ENCODE measurements at places on chromosomes 12 and 14. TPM values are rescaled to one million over a fixed set of nuclear protein-coding genes. Genes with fewer than 3 reads are reported as not detected.

Gene PPHLN1
- total RNA-seq = 81.6 TPM

Gene TAS2R20
- total RNA-seq = 0.21 TPM

Gene TMEM63C
- total RNA-seq = 1.2 TPM

Gene CHMP4A
- total RNA-seq = 58.9 TPM

Gene CLECL1
- total RNA-seq = 7.0 TPM

Gene BDKRB2
- total RNA-seq = not detected

Gene UNC79
- not detected for total RNA-seq

Gene DTX1
- 1.1 TPM for total RNA-seq

Gene FSCB
- total RNA-seq = not detected

Gene CISTR
- not detected for total RNA-seq

Gene RNFT2
- 14.8 TPM for total RNA-seq

Gene NR1H4
- not detected for total RNA-seq

Gene C12orf54
- not detected for total RNA-seq

DNA sequence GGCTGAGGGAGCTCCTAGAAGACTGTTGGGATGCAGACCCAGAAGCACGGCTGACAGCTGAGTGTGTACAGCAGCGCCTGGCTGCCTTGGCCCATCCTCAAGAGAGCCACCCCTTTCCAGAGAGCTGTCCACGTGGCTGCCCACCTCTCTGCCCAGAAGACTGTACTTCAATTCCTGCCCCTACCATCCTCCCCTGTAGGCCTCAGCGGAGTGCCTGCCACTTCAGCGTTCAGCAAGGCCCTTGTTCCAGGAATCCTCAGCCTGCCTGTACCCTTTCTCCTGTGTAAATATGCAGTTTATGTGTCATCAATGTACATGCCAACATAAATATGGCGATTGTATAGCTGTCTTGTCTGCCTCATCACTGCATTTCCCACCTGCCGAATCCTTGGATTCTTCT is 7.5 kb downstream of the AMHR2 start:
- DNase-seq = no peak

DNA sequence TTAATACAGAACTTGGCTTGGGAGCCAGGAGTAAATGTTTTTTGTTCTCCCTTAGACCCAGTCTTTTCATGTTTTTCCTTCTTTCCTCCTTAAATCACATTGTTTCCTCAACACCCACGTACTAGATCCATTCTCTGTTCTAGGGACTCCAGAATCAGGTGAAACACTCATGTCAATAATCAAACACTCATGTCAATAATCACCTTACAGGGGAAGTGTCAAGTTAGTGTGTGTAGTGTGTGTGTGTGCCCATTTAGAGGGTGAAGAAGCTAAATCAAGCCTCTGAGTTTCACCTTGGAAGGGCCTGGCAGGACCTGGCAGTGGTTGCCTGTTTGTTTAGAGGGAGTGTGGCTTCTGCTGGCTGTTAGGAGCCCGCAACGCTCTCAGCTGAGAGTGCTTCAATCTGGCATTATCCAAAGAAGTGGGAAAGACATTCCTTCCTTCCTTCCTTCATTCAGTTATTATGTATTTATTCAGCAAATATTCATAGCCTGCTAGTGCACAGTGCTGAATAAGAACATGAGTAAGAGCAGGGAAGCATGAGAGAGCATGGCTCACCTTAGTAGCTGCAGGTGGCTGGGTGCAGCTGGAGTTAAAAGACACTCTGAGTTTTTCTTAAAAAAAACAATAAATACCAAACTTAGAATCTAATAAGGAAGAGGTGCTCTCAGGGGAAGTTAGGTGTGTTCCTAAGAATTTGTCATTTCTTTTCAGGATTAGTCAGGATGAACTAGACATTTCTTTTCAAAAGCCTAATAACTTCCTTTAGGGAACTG is 17.6 kb upstream of the EID3 start:
- peak; percentile 8 for DNase-seq

DNA sequence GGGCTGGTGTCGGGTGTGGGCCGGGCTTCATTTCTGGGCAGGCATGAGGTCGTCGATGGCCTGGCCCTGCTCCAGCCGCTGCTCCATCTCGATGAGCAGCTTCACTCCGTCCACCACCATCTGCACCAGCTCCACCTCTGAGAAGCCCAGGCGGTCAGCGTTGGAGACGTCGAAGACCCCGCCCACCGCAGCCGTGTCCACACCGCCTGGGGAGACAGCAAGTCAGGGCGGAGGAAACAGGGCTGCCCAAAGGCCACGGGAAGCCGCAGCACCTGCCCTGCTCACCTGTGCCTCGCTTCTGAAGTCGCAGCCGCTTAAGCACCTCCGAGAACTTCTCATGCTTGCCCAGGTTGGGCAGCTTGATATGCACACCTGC is 2.8 kb downstream of the CKB start:
- no peak for DNase-seq

DNA sequence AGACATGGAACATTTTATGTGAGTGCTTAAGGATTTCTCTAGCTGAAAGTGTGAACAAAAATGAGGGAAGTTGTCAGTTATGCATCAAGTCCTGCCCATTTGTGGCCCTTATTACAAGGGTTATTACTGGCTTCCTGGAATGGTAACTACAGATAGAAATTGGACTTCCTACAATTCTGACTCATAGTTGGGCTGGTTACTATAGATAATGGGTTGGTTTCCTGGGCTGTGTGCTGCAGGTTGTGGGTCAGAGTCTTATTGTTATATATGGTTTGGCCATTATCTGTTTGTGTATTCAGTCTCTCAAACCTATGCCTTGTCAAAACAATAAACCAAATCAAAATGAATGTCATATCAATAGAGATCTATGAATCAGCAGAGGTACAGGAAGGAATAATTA is 313.7 kb downstream of the ADAMTS20 start:
- no peak for DNase-seq

DNA sequence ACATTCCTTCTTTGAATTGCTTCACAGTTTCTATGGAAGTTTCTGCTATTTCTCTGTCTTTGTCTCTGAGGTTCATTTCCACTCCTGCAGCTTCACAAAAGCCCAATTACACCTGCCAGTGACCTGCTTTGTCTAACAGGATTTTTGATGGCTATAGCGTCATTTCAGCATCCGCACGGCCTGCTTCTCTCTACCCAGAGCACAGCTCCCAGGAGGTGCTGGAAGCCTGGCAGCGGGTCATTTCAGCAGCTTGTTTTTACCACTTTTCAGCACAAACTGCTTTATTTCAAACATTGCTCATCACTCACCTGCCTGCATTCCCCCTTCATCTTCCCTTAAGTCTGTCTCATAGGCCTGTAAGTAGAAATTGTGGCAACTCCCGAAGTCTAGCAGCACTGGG is 434.5 kb upstream of the GARIN6 start:
- DNase-seq = no peak

DNA sequence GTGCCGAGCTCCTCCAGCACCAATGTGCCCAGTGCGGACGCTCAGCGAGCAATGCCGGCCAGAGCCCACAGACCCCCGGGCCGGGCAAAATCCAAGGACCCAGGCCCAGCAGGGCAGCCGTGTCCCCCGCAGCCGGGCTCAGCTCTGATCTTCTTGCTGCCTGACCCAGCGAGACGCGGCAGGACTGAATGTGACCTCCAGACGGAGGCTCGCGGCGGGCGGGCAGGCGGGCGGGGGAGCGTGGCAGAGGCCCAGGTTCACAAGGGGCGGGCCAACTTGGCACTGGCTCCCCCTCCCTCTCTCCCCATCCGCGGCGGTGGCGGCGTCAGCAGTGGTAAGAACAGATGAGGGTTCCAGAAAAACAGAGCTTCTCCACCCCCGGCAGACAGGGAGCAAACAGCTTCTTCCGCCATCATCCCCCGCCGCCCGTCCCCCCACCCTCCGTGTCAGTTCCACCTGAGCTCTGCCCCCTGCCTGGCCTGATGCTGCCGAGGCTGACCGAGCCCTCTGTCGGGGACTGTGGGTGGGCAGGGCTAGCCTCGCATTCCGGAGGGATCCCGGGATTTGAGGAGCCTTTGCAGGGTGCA is 94.3 kb downstream of the RFLNA start:
- DNase-seq = peak; percentile 75

DNA sequence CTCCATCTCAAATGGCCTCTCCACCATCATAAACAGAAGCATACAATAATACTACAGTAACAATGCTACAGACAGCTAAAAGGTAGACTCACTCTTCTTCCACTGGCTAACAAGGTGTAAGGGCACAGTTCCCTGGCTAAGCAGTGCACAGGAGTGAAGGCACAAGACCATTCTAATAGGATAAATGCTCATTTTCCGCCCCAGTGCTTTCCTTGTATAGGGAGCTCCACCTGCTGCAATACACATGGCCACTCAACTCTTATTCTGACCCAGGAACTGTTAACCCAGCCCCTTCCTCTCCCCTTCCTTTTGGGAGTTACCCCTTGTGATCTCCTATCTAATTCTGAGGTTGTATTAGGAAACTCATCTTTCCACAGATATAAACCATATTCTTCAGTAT is 124.6 kb downstream of the KCNK10 start:
- DNase-seq = no peak

GRCh38 chr14:77055981-77056380 is 27.5 kb upstream of the IRF2BPL start:
- DNase-seq = no peak

- no peak for DNase-seq
Measured at GRCh38 chr12:123849517-123849916, 87.4 kb downstream of the DNAH10 start.

- DNase-seq = no peak
Measured at GRCh38 chr14:75439989-75440388, 12.2 kb downstream of the JDP2 start.

GRCh38 chr12:2691345-2692071 is 103.3 kb upstream of the FKBP4 start:
- DNase-seq = peak; percentile 72

DNA sequence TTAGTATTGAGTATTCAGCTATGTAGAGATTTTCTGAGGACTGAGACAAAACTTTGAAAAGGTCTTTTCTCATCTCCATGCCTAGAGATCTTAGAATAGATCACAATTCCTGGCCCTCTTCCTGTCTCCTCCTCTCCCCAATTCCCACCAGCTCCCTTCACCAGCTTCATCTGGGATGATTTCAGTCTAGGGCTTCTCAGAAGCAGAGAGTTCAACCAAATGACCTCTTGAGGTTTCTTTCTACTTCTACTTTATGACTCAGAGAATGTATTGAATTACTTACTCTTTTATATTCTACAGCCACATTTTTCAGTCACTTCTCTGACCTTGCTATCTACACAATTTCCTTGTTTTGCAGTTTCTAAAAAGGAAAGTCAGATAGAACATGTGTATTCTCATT is 19.4 kb upstream of the SNX6 start:
- DNase-seq = no peak

DNA sequence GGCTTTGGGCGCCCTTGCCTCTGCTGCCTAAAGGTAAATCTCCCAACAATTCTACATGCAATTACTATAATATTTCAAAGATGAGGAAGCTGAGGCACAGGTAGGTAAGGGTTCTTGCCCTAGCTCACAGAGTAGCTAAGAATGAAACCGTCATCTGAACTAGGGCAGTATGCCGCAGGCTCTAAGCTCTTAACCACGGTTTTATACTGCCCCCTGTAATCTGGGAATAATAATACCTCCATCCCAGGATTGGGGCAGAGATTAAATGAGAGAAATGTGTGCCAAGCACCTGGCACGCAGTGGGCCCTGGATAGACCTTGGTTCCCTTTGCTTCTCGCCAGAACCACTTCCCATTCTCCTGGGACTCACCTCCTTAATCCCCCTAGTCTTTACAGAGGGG is 1.5 kb upstream of the HRK start:
- no peak for DNase-seq

- no peak for DNase-seq
Measured at GRCh38 chr12:100715976-100716944, 78.3 kb upstream of the ANO4 start.

- no peak for DNase-seq
Measured at GRCh38 chr12:530308-530707, 70.6 kb downstream of the B4GALNT3 start.

GRCh38 chr14:67529947-67530935 is 2.8 kb upstream of the PLEKHH1 start:
- no peak for DNase-seq

DNA sequence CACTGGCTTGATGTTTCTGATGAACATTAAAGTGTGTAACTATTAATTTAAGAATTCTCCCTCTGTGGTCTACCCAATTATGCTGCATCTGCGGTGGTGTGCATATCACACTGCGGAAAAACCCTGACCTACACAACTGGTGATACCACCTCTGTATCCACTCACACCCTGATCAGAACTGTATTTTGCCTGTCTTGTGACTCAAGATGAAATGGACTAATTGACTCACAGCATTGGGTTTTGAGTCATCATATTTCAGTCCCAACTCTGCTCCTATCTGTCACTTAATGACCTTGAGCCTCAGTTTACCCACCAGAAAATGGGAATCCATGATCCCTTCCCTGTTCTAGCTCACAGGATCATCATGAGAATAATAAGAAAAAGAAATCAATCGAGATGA is 65.6 kb downstream of the NUAK1 start:
- no peak for DNase-seq

GRCh38 chr14:20733684-20734429 is 11.8 kb upstream of the EDDM3A start:
- no peak for DNase-seq

- DNase-seq = no peak
Measured at GRCh38 chr12:63922474-63922873, 78.0 kb downstream of the SRGAP1 start.

GRCh38 chr14:104464907-104465306 is 114.7 kb upstream of the C14orf180 start:
- no peak for DNase-seq

GRCh38 chr12:24695103-24695502 is 253.8 kb downstream of the BCAT1 start:
- DNase-seq = no peak

GRCh38 chr14:72553656-72554055 is 340.2 kb downstream of the DPF3 start:
- DNase-seq = no peak

DNA sequence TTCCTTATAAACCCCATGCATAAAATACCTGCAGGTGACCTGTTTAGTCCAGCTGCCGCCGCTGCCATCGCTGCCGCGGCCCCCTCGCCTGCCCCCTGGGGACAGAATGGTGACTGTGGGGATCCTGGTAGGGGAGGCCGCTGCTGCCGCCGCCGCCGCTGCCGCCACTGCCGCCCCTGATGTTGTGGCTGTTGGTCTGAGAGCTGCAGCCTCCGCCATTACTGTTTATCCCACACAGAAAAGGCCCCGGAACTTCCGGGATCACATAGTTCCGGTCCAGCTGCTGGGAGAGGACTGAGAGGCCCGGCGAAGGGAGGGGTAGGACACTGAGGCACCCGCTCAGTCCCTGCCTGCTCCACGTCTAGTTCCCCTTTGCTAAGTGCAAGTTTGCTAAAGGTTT is 244.9 kb downstream of the C12orf50 start:
- DNase-seq = no peak

GRCh38 chr12:64459394-64459891 is 7.5 kb downstream of the TBK1 start:
- no peak for DNase-seq

- peak; percentile 48 for DNase-seq
Measured at GRCh38 chr12:132186857-132187620, 42.8 kb downstream of the NOC4L start.
